ENCODE measurements at places on chromosomes 11 and 22. TPM values are rescaled to one million over a fixed set of nuclear protein-coding genes. Genes with fewer than 3 reads are reported as not detected.

DNA sequence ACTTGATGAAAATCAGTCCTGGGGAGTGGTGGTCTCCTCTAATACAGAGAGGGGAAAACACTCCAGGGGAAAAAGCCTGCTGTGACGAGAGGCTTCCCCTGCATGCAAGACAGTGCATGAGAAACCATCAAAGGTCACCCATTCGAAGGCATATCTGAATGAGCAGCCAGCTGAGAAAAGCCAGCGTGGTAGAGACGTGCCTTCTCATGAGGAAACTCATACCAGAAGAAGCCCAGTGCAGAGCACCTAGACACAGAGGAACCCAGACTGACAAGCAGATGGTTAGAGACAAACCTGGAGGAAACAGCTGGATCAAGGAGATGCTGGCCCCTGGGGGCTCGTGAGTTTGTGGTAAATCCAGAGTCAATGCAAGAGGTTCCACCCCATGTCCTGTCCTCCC lies 534.8 kb downstream of the BRD1 start:
- DNase-seq = no peak

DNA sequence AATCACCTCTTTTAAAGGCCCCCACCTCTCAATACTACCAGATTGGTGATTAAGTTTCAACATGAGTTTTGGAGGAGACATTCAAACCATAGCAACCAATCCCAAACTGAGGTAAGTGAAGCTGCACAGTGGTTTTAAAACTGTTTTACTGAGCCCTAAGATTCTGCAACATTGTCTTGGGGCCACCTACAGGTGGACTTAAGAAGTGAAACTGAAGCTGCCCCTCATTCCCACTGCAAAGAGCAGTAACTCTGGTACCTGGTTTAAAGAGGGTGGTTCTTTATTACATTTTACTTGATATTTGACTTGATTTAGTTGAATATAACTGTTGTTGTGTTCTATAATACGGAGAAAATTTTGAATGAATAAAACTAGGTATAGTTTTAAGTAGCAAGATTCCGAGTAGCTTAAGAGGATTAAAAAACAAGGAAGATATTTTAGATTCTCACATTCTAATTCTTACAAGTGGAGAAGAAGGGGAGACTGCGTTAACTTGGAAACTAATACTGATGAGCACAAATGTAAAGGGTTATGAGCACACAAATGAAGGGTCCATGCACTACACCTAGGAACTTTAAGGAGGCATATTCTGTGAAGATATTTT lies 26.7 kb downstream of the SYT9 start:
- peak; percentile 45 for DNase-seq

DNA sequence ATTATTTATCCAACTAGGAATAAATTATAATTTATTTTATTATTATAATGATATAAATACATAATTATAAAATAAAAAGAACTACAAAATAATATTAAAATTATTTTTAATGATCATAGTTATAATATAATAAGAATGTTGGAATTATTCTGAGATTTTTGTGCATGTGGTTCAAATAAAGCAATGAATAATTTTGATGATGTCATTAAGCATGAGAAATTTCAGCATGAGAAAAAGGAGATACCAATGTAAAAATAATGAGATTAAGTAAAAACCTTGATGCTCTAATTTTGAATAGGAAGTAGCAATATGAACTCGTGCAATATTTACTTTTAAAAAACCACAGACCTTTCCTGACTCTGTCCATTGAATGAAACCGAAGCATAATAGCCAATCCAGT lies 181.8 kb upstream of the MTNR1B start:
- no peak for DNase-seq

- peak; percentile 36 for DNase-seq
These were observed 24.6 kb downstream of the FLRT1 start for GRCh38 chr11:64060263-64060860.

- no peak for DNase-seq
These were observed 33.2 kb downstream of the OR8B12 start for GRCh38 chr11:124510279-124510678.

- no peak for DNase-seq
These were observed 3.0 kb downstream of the ADAMTS15 start for GRCh38 chr11:130451231-130452019.

DNA sequence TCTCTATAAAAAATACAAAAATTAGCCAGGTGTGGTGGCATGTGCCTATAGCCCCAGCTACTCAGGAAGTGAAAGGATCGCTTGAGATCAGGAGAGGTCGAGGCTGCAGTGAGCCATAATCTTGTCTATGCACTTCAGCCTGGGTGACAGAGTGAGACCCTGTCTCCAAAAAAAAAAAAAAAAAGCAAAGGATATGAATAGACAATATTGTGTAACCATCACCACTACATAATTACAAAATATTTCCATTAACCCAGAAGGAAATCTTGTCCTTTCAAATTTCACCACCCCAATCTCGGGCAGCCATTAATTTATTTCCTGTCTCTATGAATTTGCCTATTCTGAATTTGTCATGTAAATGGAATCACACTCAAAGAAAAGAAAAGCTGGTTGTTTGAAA lies 21.2 kb downstream of the RSF1 start:
- DNase-seq = no peak

DNA sequence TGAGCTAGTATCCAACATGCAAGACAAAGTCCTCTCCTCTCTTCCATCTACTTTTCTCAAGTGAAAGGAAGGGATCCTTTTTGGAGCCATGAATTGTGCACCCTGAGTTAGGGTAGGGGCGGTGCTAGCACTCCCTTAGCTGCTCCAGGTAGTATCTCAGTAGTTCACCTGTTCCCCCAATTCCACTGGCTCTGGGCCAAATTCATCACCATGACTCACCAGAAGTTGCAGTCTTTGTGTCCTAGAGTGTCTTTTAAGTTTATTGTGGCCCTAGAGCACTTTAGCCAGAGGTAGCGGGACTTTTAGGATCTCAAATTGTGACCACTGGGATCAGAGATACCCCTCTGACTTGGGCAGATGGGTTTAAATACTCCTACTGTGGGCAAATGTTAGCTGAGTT lies 398.6 kb upstream of the ANO5 start:
- DNase-seq = no peak

- DNase-seq = peak; percentile 70
These were observed at the start of gene CD151 for GRCh38 chr11:832529-833113. Gene CD151 (plus strand): TSS chr11:832952. CDS start chr11:836070, 3,118 bp downstream.

GRCh38 chr22:31085493-31085824 lies 4.3 kb downstream of the SMTN start:
- DNase-seq = peak; percentile 39

GRCh38 chr11:12725863-12726682 lies 51.9 kb downstream of the TEAD1 start:
- no peak for DNase-seq

DNA sequence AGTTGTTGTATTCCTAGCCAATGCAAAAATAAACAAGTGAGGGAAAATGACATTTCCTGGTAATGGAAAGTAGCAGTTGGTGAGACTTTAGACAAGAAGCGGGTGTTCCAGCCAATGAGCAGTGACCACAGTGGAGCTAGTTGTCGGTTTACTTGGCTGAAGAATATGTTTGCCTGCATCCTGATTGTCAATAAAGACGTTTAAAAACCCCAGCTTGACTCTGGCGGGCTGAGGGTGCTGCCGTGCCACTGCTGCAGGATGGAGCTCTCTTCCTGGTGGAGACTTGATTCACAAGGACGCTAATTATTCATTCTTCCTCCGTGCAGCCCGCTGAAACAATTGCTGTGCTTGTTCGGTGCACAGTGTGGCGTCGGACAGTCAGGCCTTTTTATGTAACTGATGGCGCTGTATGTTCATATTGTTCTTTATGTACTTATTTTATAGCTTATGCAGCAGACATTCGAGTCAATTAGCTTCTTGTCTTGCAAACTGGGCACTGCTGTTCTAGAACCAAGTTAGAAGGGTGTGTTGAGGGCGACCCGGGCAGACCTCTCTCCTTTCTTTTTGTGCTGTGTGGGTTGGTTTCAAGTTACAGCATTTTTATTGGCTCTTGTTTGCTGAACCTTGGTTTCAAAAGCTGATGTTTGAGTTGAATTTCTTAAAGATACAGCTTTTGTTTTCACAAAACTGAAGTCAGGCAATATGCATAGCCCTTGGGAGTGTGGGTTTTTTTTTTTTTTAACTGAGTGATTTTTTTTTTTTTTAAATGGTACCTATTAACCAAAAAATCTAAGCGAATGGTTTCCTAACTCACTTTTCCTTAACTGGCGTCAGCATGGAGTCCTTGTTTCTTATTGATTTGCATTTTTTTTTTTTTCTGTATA lies 153.9 kb downstream of the TEAD1 start:
- no peak for DNase-seq

- DNase-seq = no peak
These were observed 1342.8 kb downstream of the TBC1D22A start for GRCh38 chr22:48105259-48105658.

- DNase-seq = no peak
These were observed 651 bp upstream of the CARD16 start for GRCh38 chr11:105045676-105046296.

DNA sequence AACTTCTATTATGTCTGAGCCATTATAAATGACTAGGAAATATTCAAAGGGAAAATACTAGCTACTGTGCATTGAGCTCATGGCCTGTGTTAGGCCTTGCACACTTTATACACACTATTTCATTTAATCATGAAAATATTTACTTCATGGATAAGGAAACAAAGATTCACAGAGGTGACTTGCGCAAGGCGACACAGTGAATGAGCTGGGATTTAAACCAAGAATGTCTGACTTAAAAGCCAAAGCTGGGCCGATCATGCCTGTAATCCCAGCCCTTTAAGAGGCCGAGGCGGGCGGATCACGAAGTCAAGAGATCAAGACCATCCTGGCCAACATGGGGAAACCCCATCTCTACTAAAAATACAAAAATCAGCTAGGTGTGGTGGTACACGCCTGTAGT lies 231.5 kb downstream of the MIAT start:
- DNase-seq = no peak

GRCh38 chr22:44049486-44050231 lies 25.6 kb downstream of the PARVB start:
- DNase-seq = no peak

The OR5D13 gene
- not detected for total RNA-seq

The LMO2 gene
- 3.4 TPM for total RNA-seq

The KCNK4 gene
- total RNA-seq = 0.25 TPM

Measured in WTC11 (cell line).